Caco-2 (cell line): ENCODE measurements at places on chromosomes 5 and 9. TPM values are rescaled to one million over a fixed set of nuclear protein-coding genes. Genes with fewer than 3 reads are reported as not detected.

The OR1Q1 gene
- not detected in 2 replicates for total RNA-seq

GRCh38 chr9:88007291-88007650 is 32.9 kb upstream of the CDK20 start:
- H3K36me3 ChIP-seq = no peaks in the 10 kb centered on the region
- H3K4me1 ChIP-seq = no peaks in the 10 kb centered on the region
- no peak overlapping the region for H3K27ac ChIP-seq
- no peak overlapping the region for H3K4me3 ChIP-seq
- no peaks in the 10 kb centered on the region for H3K27me3 ChIP-seq

GRCh38 chr9:117412841-117413240 is 2.0 kb downstream of the ASTN2 start:
- no peak overlapping the region for H3K27ac ChIP-seq
- 0 out of 2 replicates have a peak, but pooled peaks cover 3% of the 10 kb centered on the region for H3K27me3 ChIP-seq
- no peaks in the 10 kb centered on the region for H3K36me3 ChIP-seq
- DNase-seq = no peak

GRCh38 chr9:18976221-18976708 is 56.7 kb downstream of the SAXO1 start:
- no peaks in the 10 kb centered on the region for H3K36me3 ChIP-seq
- DNase-seq = no peak
- no peak overlapping the region for H3K4me3 ChIP-seq
- H3K27me3 ChIP-seq = no peaks in the 10 kb centered on the region
- H3K4me1 ChIP-seq = no peaks in the 10 kb centered on the region; the same call in 1 of the 2 replicates

- H3K4me1 ChIP-seq = no peaks in the 10 kb centered on the region
- H3K36me3 ChIP-seq = no peaks in the 10 kb centered on the region
- no peak overlapping the region for H3K4me3 ChIP-seq
- no peak overlapping the region for H3K27ac ChIP-seq
Observed at GRCh38 chr9:79195879-79196278, 375.9 kb upstream of the TLE4 start.

GRCh38 chr9:89149726-89150125 is 28.9 kb downstream of the SHC3 start:
- H3K27ac ChIP-seq = no peak overlapping the region
- no peaks in the 10 kb centered on the region for H3K36me3 ChIP-seq
- no peaks in the 10 kb centered on the region for H3K27me3 ChIP-seq

- no peak for DNase-seq
- H3K27ac ChIP-seq = no peak overlapping the region
- no peaks in the 10 kb centered on the region for H3K4me1 ChIP-seq
- H3K36me3 ChIP-seq = no peaks in the 10 kb centered on the region
Observed at GRCh38 chr5:56620903-56621677, 194.3 kb upstream of the MAP3K1 start.

- H3K4me3 ChIP-seq = no peak overlapping the region
- no peak for DNase-seq
- H3K27me3 ChIP-seq = no peaks in the 10 kb centered on the region
- H3K4me1 ChIP-seq = no peaks in the 10 kb centered on the region
- no peaks in the 10 kb centered on the region for H3K36me3 ChIP-seq
Observed at GRCh38 chr9:101047848-101048397, 19.4 kb downstream of the PLPPR1 start.

GRCh38 chr5:134418958-134419357 is 7.3 kb upstream of the CDKN2AIPNL start:
- no peaks in the 10 kb centered on the region for H3K27me3 ChIP-seq
- H3K36me3 ChIP-seq = no peaks in the 10 kb centered on the region
- H3K4me1 ChIP-seq = peaks cover 53% of the 10 kb centered on the region
- no peak overlapping the region for H3K27ac ChIP-seq

GRCh38 chr5:79868163-79868670 is 122.8 kb downstream of the MTX3 start:
- no peak overlapping the region for H3K27ac ChIP-seq
- H3K27me3 ChIP-seq = no peaks in the 10 kb centered on the region; the same call in 1 of the 2 replicates
- H3K4me3 ChIP-seq = no peak overlapping the region
- H3K36me3 ChIP-seq = no peaks in the 10 kb centered on the region
- H3K4me1 ChIP-seq = no peaks in the 10 kb centered on the region
- DNase-seq = no peak
